CD4-positive, CD25-positive, alpha-beta regulatory T cell (primary cell): ENCODE measurements at places on chromosomes 1 and 21. TPM values are rescaled to one million over a fixed set of nuclear protein-coding genes. Genes with fewer than 3 reads are reported as not detected.

Gene TTC13
- total RNA-seq, result 40.5 TPM

Gene AKR7A3
- 0.99 TPM for total RNA-seq

Gene S100A7A
- total RNA-seq, result not detected

Gene ADORA1
- not detected for total RNA-seq

Gene ANGPTL1
- total RNA-seq, result not detected

Gene CYP4A22
- not detected for total RNA-seq

GRCh38 chr21:45330075-45330781 is 42.5 kb upstream of the POFUT2 start:
- DNase-seq, result no peak

DNA sequence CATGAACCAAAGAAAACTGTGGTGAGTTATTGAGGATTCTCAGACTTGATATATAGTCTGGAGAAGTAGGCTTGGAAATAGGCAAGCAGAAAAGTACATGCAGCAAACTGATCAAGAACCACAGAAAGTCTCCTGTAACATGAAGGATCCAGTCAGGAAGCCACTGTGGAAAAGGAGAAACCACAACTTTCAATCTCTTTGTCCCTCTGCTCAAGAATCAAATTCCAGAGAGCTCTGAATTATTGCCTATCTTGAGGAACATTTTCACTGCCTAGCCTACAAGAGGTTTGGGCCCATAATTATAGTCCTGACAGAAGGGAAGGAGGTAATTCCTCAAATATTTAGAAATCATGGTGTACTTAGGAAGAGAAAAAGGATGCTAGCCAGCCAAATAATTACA is 43.0 kb upstream of the ADAMTS1 start:
- no peak for DNase-seq

DNA sequence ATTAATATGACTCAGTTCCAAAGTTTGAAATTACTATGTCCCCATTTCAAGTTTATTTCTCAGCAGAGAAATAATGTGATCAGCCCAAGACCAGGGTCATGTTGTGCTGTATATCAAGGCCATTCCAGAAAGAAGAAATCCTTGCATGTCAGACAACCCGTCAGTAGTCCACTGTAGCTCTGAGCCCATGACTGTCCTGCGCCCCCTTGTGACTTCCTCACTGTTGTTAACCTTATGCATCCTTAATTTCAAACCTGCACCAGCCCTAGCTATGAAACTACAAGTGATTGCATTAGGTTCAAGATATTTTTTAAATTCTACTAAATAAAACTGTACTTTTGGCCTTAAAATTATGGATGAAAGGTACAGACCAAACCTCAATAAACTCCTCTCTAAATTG is 133.0 kb downstream of the LRRC7 start:
- no peak for DNase-seq

DNA sequence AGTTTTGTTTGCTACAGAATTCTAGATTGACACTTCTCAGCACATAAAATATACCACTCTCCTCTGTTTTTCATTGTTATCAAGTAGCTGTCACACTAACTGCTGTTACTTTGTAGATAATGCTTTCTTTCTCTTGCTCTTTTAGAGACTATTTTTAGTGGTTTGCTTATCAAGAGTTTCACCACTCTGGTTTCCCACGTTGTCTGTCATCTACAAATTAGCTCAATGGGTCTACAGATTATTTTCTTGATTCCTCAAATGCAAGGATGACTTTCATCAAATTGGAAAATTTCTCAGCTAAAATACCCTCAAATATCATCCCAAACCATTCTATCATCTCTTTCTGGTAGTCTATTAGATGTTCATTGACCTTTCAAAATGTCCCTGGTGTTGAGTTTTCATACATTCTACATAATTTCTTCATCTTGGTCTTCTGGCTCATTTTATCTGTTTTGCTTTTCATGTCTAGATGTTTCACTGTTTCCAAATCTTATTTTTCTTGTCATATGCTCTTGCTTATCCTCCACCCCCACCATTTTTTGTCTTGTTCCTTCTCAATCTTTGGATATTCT is 122.5 kb downstream of the TRIM33 start:
- DNase-seq, result no peak

- DNase-seq, result no peak
These were observed 6.5 kb downstream of the RO60 start for GRCh38 chr1:193065954-193066353.

- no peak for DNase-seq
These were observed 463.5 kb downstream of the SMYD3 start for GRCh38 chr1:246043556-246043955.

GRCh38 chr1:12275370-12275769 is 45.5 kb downstream of the VPS13D start:
- peak; percentile 13 for DNase-seq

DNA sequence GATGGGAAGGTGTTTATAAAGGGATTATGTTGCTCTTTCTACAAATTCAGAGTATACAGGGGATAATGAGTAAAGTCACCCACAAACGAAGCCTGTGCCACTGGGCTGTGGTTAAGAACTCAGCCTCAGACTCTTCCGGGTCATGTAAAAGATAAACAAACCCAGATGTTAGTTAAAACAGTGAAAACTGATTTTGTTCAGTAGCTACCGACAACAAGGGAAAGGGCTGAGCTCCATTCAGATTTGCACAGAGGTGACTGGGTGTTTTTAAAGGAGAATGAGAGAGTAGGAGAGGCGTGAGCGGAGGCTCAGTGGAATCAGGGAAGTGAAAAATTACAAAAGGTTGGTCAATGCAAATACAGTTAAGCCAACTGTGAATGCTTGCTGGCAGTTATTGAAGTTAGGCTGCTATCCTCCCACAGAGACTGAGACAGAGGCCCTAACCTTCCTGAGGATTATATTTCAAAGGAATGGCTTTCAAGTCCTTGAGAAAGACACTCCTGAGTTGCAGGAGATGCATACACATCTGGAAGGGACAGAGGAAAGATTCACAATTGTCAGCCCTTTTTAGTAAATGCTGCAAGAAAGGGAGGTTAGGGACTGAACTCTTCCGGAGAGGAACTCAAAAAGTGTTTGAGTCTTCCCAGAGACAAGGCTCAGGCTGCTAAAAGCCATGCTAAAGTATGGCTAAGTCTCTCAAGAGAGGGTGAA is 29.9 kb upstream of the SAMD13 start:
- no peak for DNase-seq

GRCh38 chr1:239771550-239771949 is 320.1 kb upstream of the FMN2 start:
- DNase-seq, result no peak

DNA sequence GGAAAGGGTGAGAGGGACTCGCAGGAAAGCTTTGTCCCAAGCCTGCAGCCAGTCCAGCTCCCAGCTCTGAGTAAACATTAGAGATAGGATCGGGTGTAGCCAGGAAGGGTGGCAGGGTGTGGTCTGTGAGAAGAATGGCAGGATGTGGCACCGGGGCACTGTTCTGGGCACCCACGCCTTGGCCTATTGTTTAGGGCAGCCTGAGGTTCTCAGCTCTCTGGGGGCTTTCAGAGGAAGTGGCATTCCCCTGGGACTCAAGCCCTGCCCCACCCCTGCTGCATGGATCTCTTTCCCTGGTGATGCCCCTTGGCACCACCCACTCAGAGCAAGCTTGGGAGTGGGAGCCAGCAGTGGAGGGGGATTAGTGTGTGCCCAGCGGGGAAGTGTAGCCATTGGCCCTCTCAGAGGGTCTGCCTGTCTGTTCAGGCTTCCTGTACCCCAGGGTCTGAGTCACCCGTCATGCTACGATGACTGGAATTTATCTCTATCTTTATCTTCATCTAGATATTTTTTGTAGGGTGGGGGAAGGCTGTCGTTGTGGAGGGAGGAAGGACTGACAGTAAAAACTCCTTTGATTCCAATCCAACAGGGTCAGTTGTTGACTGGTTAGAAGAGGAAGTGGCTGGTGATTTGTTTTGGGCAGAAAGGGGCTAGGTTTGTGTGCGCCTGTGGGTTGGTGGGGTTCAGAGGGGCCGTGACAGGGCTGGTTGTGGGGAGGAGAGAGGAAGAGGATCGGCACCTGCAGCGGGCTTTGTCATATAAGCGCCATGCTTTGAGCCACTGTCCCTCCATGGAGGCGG is 31.6 kb downstream of the SOX13 start:
- no peak for DNase-seq

DNA sequence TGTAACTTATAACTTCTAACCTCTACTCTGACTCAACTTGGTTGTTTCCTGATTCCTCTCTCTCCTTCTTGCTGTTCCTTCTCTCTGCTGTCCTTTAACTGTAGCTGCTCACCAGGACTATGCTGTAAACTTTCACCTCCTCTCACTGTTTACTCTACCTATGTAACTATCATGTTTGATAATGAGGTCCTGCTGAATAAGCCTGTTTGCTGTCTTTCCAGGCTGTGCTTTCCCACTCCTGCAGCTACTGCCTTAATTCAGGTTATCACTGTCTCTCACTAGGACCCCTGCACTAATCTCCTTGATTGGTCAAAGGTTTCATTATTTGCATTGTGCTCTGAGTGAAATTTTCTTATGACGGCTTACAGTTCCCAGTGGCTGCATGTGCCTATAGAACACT is 633.9 kb upstream of the PTBP2 start:
- DNase-seq, result no peak

GRCh38 chr21:31343680-31344480 is at the start of gene TIAM1:
Gene TIAM1 (minus strand): TSS chr21:31344261. CDS start chr21:31266972, 77,289 bp downstream.
- peak; percentile 25 for DNase-seq

- no peak for DNase-seq
These were observed 42.4 kb downstream of the SKI start for GRCh38 chr1:2270260-2271100.

- DNase-seq, result no peak
These were observed 45.9 kb upstream of the EPS15 start for GRCh38 chr1:51565009-51565408.
